ENCODE measurements at places on chromosomes 3 and 15.

- DNase-seq: no peak
Measured at GRCh38 chr15:91526424-91526823, 327.1 kb upstream of the SLCO3A1 start.

DNA sequence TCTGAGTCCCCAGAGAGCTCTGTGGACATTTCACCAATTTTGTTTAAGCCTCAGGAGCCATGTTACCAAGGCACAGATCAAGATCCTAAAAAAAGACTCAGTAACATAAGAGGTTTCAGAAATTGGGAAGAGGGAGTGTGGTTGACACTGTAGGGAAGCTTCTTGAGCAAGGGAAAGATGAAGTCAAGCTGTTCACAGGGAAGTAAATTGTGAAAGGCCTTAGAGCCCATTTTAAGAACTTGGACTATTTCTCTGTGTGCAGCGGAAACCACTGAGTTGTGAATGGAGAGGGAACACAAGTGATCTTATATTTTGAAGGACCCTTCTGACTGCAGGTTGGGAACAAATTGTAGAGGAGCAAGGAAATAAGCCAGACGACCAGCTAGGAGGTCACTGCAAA is 18.7 kb downstream of the BCL2A1 start:
- no peak for DNase-seq

GRCh38 chr3:172517859-172518466 is 5.3 kb downstream of the TNFSF10 start:
- no peak for DNase-seq

DNA sequence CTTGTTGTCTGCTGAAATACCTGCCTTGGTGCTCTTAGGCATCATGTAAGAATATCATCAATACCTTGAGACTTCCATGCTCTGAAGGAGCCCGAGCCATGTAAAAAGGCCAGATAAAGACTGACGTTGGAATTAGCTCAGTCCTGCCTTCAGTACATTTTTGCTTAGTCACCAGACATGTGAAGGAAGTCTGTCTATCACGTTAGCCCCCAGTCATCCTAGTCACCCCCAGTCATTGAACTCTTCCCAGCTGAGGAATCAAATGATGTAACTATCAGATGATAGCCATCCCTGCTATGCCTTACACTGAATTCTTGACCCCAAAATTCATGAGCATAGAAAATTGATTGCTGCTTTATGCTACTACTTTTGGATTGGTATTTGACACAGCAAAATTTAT is 351.2 kb upstream of the SGO1 start:
- no peak for DNase-seq

- no peak for DNase-seq
Measured at GRCh38 chr15:55260562-55261131, 29.0 kb downstream of the RAB27A start.

DNA sequence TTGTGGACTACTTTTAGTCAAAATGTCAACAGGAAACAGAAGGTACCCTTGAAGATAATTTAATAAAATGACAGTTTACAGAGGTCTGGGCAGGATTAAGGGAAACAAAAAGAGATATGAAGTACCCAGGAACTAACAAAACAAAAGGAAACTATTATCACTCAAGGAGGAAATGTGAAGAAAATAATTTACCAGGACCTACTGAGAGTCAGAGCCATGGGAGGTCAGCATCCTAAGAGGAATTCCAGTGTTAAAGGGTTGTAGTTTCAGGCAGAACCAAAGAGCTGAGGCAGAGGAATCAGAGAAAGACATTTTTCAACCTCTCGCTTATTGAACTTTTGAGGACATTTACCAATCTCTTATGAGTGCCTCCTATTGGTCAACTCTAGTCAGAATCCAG is 408.9 kb upstream of the CBLB start:
- no peak for DNase-seq

DNA sequence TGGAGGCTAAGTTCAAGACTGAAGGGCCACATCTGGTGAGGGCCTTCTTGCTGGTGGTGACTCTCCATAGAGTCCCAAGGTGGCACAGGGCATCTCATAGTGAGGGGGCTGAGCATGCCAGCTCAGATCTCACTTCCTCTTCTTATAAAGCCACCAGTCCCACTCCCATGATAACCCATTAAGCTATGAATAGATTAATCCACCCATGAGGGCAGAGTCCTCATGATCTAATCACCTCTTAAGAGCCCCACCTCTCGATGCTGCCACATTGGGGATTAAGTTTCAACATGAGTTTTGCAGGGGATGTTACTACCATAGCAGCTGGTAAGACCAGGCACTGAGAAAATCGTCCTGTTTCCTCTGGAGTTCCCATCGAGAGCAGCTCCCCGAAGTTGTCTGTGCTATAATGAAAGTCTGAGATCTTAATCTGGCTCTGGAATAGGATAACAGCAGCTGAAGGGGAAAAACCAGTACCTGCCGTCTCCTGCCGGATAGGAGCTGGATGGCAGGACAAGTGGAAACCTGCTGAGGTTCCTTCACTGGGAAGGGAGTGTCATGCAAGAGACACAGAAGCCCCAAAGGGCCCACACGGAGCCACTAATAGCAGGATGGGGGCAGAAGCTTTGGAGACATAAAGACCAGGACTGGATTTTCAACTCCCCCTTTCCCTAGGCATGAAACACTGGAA is 79.5 kb upstream of the EPHB3 start:
- DNase-seq: no peak

GRCh38 chr3:188861842-188862744 is 309.7 kb upstream of the TPRG1 start:
- DNase-seq: no peak

- DNase-seq: no peak
Measured at GRCh38 chr3:65963787-65964677, 74.7 kb downstream of the MAGI1 start.

- DNase-seq: no peak
Measured at GRCh38 chr3:26838026-26838425, 215.5 kb downstream of the LRRC3B start.

DNA sequence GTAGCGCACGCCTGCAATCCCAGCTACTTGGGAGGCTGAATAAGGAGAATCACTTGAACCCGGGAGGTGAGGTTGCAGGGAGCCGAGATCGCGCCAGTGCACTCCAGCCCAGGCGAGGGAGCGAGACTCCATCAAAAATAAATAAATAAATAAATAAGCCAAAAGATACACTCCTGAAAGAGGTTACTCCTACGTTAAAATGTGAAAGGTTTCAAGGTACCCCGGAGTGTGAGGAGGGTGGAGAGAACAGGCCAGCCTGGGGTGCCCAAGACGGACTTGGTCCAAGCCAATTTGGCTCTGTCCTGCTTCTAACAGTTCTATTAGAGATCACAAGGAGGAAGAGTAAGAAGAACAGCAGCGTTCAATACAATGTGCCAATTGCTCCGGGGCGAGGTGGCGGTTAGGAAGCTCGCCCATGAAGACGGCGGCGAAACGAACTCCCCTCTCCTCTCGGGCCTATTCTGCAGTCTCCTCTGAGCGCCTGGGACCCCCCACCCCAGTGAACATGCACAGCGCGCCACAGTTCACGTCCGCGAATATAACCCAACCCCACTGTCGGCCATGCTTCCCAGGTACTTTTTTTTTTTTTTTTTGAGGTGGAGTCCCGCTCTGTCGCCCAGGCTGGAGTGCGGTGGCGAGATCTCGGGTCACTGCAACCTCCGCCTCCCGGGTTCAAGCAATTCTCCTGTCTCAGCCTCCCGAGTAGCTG is 942 bp downstream of the ELP6 start:
- DNase-seq: no peak

DNA sequence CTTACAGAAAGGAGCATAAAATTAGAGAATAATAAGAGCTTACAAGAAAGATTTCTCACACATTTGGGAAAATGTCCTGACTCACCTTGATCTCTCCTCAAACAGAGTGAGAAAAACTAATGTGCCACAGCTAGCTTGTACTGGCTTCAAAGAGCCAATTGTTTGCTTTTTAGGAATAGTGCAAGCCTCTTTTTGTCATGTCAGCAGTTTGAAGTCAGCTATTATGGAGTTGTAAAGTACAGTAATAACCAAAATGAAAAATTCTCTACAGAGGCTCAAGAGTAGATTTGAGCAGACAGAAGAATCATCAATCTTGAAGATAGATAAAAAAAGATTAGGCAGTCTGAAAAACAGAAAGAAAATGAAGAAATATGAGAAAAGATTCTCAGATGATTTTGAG is 313.4 kb upstream of the GPR149 start:
- DNase-seq: no peak

GRCh38 chr15:71093054-71094024 is 21.9 kb upstream of the THSD4 start:
- no peak for DNase-seq

DNA sequence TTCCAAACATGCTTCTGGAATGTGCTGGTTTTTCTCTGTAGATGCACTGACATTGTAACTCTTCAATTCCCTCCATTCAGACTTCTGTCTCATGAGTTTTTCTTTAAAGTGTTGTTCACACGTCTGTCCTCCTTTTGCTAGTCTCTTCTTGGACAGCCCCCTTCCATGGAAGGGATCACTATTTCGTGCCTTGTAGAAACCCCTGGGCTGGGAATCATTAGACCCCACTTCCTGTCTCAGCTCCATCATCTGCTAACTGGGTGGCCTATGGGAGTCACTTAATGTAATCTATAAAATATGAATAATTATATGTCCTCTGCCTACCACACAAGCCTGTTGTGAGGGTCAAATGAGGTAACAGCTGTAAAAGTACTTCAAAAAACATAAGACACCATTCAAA is 110.6 kb downstream of the THSD4 start:
- no peak for DNase-seq

- no peak for DNase-seq
Measured at GRCh38 chr3:12393894-12394293, 90.4 kb upstream of the TSEN2 start.

- DNase-seq: no peak
Measured at GRCh38 chr15:51283026-51283425, 55.4 kb downstream of the CYP19A1 start.

GRCh38 chr3:56219894-56220805 is 248.1 kb downstream of the ERC2 start:
- no peak for DNase-seq

DNA sequence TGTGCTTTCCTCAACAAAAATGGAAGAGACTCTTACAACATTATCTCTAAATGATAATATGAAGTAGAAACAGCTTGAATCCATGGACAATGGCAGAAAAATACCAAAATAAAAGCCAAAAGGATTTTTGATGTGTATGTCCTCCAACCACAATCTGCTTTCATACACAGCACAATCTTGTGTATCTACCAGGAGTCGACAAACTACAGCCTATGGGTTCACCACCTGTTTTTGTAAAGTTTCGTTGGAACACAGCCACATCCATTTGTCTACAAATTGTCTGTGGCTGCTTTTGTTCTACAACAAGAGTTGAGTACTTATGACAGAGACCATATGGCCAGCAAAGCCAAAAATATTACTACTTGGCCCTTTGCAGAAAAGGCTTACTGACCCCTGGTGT is 88.7 kb upstream of the UBE2E2 start:
- DNase-seq: no peak

DNA sequence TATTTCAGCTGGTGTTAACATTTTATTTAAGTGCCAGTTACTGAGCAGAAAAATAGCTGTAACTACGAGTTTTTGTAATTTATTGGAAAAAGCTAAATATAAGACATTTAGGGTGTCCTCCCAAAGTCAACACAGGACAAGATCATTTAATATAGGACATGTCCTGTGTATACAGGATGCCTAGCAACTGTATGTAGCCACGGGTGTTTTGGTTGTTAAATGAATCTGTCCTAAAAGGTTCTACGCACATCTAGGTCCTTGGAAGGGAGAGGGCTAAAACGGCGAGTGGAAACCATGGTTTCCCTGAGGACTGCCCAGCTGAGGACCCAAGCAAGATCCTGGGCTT is 565 bp upstream of the ZNF621 start:
- no peak for DNase-seq

GRCh38 chr3:16587047-16587680 is 18.1 kb downstream of the DAZL start:
- DNase-seq: no peak

GRCh38 chr15:65222891-65223290 is 11.6 kb upstream of the CILP start:
- DNase-seq: no peak

- DNase-seq: no peak
Measured at GRCh38 chr3:141294848-141295247, 63.2 kb downstream of the PXYLP1 start.

- no peak for DNase-seq
Measured at GRCh38 chr3:82114589-82114988, 353.1 kb upstream of the GBE1 start.

GRCh38 chr3:69182588-69183316 is 60.4 kb upstream of the LMOD3 start:
- DNase-seq: no peak

GRCh38 chr3:72482589-72483321 is 365.5 kb downstream of the SHQ1 start:
- peak; percentile 47 for DNase-seq

DNA sequence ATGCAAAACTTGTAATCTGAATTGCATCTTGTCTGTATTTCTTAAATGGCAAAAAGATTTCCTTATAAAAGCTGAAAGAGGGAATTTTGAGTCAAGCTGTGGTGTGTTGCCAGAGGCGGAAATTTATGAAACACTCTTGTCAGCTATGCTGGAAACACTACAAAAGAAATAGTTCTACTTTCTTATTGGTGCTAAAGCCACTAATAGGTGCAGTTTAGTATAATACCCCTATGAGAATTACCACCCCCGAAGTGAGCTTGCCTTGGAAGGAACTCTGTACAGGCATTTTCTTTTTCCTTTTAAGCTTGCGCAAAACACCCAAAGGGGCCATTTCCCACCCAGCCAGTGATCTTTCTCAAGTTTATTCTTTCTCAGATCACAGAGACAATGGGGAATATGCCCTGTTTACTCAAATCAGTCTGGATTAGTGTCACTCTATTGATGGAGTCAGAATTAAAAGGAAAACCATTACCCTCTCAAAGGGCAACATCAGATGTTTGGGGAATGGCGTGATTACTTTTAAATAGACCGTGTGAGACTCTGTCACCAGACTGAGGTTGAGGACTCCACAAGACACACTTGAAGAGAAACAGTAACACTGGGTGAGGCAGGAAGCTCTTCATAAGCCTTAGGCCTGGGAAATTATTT is 166.0 kb downstream of the TP63 start:
- no peak for DNase-seq
